ENCODE measurements at places on chromosomes 13 and 19.
A peak's percentile ranks its signal among the peaks of the same experiment; 100 is the strongest.

- DNase-seq = no peak
These were observed 9.7 kb downstream of the RNASEH2B start for GRCh38 chr13:50919277-50919676.

DNA sequence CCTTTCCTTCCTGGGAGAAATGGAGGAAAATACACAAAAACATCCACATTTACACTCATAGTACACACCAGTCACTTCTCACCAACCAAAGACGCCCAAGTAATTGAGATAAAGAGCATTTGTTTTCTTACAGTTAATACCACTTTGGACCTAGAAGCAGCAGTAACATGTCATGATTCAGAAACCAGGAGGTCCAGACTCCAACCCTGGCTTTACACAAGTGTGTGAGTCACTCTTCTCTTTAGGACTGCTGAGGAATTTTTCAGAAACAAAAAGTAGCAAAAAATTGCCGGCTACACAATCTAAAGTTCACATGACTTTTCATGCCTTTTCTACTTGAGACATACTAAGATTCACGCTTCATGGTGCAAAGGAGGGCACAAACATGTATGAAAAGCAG is 42.1 kb downstream of the TUBGCP3 start:
- no peak for DNase-seq

DNA sequence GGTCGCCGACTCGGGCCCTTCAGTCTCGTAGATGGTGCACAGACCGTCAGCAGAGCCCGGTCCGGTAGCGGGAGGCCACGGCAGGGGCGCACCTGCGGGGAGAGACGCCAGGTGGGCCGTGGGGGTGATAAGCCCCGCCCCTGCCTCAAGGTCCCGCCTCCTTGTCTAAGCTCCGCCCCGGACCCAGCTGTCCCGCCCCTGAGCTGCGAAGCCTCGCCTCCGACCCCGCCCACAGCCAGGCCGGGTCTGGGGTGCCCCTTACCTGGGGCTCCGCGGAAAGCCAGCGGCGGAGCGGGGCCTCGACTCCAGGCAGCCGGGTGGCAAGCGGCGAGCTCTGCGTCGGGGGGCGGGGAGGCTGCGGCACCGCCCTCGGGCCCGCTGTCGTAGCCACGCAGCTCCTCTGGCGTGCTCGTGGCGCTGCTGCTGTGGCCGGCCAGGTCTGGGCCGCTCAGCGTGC is 4.7 kb downstream of the PRR36 start:
- peak; percentile 79 for DNase-seq

DNA sequence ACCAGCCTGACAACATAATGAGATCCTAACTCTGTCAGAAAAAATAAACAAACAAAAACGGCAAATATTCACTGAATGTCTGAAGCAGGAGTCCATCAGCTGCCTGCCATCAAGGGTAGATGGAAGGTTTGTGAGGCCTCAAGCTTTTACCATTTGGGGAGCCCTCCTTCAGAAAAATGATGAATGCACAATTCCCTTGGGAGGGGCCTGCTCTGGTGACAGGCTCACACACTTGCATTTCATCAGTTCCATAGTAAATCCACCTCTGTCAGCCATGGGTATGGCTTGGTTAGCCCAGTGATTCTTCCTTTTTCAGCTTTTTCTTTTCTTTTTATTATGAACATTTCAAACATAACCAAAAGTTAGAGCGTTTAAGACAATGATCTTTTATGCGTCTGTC is 26.3 kb upstream of the KATNAL1 start:
- no peak for DNase-seq

GRCh38 chr19:2827840-2828489 is 8.3 kb downstream of the ZNF554 start:
- no peak for DNase-seq

DNA sequence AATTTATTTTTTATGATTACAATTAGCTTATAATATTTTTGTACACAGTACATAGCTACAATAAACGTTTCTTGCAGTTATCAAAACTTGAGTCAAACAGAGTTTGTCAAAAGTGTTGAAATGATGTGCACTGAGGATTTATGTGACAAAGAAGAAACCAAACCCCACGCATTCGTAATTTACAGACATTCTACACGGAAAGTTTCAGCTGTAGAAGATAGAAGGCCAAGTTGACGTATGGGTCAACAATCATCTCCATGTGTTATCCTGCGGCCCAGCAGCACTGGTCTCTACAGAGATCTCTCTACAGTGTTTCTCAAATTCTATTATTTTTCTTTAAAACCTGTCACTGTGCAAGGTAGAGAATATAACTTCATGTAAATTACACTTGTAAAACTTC is 1507.6 kb downstream of the PCDH9 start:
- DNase-seq = no peak

- no peak for DNase-seq
These were observed at the start of gene NLRP5 for GRCh38 chr19:55986487-55986886. Gene NLRP5 (plus strand): TSS chr19:55986775.

Data from activated naive CD4-positive, alpha-beta T cell treated with Interleukin-2 at 50 U/mL for 16 hours (primary cell).